ENCODE measurements at places on chromosomes 5 and 9.

- DNase-seq, result no peak
Observed at GRCh38 chr9:115462623-115463022, 344.7 kb upstream of the TNC start.

GRCh38 chr5:54548565-54548964 lies 31.0 kb downstream of the SNX18 start:
- no peak for DNase-seq

- DNase-seq, result no peak
Observed at GRCh38 chr9:128877852-128878251, 3.9 kb downstream of the KYAT1 start.

DNA sequence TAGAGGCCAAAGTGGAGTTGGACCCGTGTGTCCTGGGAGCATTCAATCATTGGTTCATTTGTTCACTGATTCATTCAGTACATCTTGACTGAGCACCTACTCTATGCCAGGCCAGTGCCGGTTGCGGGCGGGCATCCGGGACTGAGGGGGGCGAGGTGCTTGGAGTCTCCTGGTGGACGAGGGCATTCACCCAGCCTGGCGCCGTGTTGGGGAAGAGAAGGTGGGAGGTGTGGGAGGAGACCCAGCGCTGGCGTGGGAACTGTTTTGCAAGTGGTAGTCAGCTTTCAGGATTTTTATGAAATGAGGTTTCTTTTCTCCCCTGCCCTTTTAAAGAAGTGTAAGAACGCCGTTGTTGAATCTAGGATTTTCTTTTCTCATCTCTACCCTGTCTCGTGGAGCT lies 37.2 kb downstream of the NCS1 start:
- no peak for DNase-seq

DNA sequence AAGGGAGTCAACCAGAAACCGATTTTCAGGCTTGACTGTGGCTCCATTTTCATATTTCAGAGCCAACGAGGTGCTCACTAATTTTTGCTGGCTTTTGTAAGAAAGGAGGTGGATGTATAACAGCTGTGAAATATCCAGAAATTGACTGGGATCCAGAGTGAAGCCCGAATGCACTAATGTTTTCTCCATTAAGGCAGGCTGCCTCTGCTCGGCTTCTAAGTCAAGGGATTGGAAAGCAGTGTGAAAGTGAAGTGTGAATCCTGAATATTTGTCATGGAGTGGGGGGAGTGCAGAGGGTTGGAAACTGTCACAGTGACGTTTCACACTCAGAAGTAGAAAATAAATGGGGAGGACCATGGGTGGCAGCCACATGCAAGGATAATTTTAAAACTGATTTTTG lies 237.4 kb downstream of the GOLPH3 start:
- no peak for DNase-seq

DNA sequence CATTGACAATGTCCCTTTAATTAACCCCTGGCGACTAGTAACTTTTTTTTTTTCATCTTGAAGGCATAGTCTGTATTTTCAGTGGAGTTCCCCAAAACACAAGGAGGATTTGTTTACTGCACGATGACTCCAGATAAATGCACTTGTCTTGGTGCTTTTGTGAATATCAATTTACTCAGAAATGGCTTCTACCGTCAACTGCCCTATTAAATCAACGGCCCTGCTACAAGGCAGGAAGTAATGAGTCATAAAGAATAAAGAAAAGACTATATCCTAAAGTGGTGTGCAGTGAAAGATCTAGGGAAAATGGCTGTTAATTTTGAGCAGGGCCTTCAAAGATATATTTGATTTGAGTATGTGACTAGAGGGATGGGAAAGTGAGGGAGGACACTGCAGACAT lies 388.3 kb upstream of the CHD1 start:
- DNase-seq, result no peak

GRCh38 chr5:121634946-121635345 lies 216.7 kb upstream of the FTMT start:
- DNase-seq, result no peak

GRCh38 chr5:84287951-84288350 lies 96.7 kb downstream of the EDIL3 start:
- DNase-seq, result no peak

- no peak for DNase-seq
Observed at GRCh38 chr9:137785704-137786161, 91.8 kb upstream of the CACNA1B start.

GRCh38 chr5:124650951-124651662 lies 95.3 kb downstream of the ZNF608 start:
- DNase-seq, result no peak

- no peak for DNase-seq
Observed at GRCh38 chr5:16894236-16895057, 41.6 kb downstream of the MYO10 start.

DNA sequence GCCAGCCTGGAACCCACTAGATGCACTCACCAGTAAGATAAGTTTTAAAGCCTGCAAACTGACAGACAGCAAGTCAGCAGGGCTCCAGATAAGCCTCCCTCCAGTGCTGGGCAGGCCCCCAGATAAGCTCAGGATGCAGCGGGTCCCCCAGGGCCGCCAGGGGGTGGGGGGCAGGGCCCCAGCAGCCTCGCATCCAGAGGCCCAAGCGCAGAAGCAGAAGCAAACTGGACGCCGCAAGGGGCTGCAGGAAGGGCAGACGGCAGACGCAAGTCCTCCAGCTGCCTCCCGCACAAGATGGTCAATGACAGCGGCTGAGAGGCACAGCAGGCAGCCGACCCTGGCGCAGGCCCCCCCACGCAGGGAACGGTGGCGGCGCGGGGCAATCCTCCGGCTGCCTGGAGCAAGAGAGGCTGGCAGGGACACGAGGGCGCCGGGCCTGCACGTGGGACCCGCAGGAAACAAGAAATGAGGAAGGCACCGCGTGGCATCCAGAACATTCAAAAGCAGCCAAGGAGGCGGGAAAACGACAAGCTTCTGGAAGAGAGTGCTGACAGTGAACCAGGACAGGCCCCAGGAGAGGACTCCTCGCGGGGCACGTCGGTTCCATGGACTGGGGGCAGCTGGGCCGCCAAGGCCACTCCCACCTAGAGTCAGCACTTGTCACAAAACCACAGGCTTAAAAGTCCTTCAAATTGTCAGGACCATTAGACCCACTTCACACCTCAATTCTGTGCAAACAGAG lies 49.8 kb downstream of the ROR2 start:
- no peak for DNase-seq

GRCh38 chr5:94423411-94423810 lies 195.0 kb downstream of the KIAA0825 start:
- DNase-seq, result no peak

DNA sequence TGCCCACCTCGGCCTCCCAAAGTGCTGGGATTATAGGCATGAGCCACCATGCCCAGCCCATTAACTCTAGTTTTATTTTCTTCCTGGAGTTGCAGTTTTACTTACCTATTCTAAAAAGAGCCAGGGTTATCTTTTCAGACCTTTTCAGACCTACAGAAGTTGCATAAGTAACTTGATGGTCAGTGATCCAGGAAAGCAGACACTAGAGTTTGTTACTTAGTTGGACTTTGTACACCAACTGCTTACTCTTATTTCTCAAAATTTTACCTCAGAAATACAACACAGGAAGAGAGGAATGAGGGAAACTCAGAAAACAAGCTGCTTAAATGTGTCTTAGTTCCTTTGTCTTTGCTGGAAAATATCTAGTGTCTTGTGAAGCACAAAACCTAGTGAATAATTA lies 25.4 kb downstream of the RAD23B start:
- no peak for DNase-seq

DNA sequence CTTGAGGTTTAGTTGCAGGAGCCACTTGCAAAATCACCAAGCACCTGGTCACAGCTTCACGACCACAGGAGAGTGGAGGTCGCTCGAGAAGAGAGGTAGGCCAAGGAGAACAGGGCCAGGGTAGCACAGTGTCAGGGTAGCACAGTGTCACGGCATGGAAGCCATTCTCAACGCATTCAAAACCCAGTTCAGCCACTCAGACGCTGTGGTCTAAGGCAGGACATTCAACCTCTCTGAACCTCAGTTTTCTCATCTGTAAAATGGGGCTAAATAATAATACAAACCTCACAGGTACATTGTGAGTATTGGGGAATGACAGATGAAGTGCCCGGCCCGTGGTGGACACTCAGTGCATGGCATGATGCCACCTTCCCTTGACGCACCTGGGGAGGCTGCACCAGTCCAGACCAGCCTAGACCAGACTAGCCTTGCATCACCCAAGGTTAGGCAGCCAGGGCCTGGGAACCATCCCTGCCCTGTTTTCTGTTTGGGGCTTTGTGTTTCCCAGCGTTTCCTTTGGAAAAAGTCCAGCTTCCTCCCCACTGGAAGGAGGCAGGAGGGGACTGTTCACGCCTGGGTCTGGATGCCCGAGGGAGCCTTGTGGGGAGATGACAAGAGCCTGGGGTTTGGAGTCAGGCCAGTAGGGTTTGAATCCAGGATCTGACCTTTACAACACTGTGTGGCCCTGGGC lies 7.8 kb upstream of the LMX1B start:
- no peak for DNase-seq

DNA sequence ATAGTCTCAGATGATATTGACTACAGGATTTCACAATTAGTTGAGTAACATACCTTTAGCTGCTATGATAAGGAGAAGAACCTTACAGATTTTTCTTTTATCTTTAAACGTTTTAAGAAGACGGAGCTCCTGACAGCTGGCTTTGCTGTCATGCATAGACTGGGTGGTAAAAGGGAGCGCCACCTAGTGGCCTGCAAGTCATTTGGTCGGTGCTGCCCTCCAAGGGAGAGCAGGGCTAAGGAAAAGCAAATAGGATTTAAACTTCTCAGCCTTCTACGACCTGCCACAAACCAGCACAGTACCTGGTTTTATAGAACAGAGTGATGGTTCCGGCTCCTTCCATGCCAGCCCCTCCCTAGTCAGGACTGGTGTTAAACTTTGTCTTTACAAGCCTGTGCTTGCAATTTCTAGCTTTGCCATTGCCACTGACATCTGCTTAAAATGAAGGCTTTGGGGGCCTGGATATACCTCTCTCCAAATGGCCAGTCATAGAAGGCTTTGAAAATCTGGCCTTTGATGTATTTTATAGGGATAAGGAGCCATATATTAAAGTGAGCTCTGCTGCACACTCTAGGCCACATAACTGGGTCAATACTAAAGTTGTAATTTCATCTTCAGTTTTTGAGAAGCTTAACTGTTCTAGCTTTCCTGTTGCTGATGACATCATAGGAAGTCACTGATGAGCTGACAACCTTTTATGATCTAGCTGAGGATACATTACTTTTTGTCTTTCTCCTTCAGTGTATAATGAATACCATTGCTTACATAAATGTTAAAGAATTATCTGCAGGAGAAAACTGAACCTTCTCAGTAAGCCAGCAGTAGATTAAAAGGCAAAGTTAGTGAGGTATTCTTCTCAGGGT lies 31.1 kb upstream of the ADAMTSL1 start:
- no peak for DNase-seq

DNA sequence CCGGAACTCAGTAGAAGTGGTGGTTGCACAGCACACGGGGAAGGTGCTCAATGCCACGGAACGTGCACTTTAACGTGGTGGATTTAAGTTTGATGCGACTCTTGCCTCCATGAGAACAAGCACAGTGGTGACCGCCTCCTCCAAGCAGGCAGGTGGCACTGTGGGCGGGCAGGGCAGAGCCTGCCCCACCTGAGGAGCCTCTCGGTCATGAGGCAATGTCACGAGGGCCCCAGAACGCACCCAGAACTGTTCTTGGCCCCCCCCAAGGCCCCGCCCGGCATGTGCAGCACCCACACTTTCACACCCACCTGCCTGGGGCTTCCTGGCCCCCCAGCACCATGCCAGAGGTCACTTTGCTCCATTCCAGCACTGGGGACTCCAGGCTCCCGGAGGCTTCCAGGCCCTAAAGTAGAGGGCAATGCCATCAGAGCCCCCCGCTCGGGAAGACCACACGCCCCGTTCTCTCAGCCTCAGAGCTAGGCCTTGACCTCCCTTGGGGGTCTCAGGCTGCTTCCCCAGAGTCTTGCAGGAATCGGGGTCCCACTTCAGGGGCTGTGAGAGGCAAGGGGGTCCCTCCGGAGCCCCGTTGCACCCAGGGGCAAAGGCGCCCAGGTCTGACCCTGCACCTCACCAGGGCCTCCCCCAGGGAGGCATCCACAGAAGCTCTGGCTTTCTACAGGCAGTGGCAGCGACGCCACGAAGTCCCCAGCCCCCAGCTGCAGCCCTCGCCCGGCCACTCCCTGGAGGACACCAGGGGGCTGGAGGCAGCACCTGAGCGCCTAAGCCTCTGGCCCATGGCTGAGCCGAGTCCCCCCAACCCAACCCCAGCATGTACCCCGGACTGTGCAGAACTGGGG lies 14.0 kb downstream of the CCDC187 start:
- DNase-seq, result peak; percentile 1

DNA sequence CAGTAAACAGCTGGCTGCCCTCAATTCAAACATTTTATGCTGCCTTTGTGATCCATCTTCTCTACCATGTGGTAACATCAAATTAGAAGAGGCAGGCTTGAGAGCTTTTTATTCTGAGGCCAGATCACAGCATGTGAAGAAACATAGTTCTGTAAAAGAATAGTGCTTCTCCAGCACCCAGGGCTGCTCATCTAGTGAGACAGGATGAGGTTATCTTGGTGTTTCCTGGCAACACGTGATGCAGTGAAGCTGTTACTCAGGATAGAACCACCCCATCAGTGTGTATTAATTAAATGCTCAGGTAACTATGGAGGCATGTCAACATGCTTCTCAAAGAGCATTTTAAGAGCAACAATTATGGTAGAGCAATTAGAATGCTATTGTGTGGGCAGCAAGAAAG lies 400.5 kb upstream of the ACO1 start:
- no peak for DNase-seq

DNA sequence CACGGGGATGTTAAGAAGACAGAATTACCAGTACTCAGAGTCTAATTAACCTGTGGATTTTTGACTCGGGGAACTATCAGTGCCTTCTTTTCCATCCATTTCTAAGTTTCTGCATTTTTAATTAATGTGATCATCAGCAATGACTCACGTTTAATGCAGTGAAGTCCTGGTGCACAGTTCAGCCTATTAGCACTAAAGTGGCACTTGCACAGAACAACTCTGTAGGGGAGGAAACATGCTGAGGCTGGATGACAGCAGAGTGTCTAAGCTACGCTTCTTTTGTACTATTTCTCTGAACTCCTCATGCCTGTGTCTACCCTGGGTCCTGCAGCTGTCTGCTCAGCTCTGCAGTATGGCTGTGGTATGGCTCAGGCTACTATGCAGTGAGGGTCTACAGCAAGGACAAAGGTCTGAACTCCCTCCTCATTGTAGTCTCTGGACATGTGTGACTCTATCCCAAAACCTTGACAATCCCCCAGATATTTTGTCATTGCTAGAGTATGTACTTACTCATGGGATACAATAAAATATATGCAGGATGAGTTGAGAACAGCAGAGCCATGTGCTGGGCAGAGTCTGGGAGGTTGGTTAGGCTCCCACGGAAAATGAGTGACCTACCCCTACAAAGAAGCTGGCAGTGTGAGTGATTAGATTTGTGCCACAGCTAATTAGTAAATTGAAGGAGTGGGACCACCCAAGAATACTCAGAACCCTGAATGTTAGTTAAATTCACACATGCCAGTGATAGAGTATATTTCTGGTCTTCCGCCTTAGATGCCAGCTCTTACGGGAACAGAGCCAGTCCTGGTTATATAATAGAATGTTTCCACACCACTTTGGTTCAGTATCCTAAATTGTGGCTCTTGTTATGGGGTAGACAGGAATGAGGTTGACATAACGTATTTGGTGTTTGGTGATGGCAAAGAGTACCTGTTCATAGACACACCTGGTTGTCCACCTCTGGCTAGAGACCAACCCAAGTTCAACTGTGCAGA lies 148.0 kb downstream of the GHR start:
- DNase-seq, result no peak

- no peak for DNase-seq
Observed at GRCh38 chr9:108125625-108126024, 636.1 kb upstream of the KLF4 start.

- DNase-seq, result no peak
Observed at GRCh38 chr5:82622711-82623514, 344.8 kb upstream of the RPS23 start.
